ENCODE measurements at places on chromosomes 13 and 19.
A peak's percentile ranks its signal among the peaks of the same experiment; 100 is the strongest.

DNA sequence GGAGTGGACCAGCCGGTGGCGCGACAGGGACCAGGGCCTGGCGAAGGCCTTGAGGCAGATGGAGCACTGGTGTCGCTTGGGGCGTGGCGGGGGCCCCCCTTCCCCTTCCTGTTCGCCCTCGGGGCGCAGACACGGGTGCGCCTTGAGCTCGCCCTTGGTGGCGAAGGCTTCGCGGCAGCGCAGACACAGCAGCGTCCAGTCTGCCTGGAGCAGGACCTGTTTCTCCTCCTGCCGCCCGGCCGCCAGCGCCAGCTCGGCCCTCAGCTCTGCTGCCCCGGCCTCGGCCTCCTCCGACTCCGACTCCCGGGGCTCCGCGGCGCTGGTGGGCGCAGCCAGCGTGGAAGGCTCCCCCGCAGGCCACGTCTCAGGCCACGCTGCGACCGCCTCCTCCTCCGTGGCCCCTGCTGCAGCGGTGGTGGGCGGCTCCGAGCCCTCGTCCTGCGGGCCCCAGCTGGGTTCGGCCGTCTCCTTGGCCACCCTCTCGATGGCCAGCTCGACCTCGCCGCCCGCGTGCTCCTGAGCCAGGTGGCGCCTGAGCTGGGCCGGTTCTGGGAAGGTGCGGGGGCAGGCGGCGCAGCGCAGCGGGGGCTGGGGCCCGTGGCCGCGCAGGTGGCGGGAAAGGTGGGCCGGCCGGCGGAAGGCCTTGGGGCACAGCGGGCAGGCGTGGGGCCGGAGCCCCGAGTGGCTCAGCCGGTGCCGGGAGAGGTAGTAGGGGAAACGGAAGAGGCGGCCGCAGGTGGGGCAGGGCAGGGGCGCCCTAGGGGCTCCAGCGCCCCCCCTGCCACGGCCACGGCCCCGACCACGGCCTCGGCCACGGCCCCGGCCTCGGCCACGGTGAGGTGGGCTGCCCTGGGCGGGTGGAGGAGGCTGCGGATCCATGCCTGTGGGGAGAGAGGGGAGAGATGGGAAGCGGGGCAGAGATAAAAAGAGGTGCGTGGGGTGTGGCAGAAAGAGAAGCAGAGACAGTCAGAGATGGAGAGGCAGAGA lies 1.6 kb downstream of the ZNF579 start:
- no peak for DNase-seq

GRCh38 chr13:33611121-33611805 lies 206.7 kb upstream of the RFC3 start:
- no peak for DNase-seq

DNA sequence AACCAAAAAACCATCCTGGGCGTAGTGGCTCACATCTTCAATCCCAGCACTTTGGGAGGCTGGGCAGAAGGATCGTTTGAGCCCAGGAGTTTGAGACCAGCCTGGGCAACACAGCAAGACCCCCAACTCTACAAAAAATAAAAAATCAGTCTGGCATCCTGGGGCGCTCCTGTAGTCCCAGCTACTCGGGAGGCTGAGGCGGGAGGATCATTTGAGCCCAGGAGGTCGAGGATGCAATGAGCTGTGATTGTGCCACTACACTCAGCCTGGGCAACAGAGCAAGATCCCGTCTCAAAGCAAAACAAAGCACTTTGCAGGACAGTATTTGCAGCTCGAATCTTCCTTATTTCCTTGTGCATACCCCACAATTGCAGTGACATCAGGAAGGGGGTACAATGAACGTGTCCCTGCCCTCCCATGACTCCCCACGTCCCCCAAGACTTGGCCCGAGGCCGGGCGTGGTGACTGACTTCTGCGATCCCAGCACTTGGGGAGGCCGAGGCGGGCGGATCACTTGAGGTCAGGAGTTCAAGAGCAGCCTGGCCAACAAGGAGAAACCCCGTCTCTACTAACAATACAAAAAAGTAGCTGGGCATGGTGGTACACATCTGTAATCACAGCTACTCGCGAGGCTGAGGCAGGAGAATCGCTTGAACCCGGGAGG lies 870 bp downstream of the NDUFB7 start:
- DNase-seq: no peak

- no peak for DNase-seq
Observed at GRCh38 chr13:47632311-47632710, 368.8 kb downstream of the SUCLA2 start.

DNA sequence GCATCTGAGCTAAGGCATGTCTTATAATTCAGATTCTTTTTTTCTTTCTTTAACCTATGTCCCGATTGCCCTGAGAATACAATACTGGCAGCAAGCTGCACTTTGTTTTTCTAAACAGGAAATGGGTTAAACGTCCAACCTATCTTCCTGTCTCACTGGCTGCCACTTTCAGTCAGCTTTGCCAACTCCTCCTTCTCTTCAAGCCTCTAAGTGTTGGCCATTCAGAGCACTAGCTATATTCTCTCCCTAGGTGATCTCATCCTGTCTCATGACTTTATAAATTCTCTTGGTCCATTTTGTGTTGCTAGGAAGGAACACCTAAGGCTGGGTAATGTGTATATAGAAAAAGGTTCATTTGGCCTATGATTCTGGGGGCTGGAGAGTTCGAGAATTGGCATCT lies 109.5 kb upstream of the TSC22D1 start:
- no peak for DNase-seq

- DNase-seq: no peak
Observed at GRCh38 chr13:26679411-26680122, 81.0 kb downstream of the GPR12 start.

DNA sequence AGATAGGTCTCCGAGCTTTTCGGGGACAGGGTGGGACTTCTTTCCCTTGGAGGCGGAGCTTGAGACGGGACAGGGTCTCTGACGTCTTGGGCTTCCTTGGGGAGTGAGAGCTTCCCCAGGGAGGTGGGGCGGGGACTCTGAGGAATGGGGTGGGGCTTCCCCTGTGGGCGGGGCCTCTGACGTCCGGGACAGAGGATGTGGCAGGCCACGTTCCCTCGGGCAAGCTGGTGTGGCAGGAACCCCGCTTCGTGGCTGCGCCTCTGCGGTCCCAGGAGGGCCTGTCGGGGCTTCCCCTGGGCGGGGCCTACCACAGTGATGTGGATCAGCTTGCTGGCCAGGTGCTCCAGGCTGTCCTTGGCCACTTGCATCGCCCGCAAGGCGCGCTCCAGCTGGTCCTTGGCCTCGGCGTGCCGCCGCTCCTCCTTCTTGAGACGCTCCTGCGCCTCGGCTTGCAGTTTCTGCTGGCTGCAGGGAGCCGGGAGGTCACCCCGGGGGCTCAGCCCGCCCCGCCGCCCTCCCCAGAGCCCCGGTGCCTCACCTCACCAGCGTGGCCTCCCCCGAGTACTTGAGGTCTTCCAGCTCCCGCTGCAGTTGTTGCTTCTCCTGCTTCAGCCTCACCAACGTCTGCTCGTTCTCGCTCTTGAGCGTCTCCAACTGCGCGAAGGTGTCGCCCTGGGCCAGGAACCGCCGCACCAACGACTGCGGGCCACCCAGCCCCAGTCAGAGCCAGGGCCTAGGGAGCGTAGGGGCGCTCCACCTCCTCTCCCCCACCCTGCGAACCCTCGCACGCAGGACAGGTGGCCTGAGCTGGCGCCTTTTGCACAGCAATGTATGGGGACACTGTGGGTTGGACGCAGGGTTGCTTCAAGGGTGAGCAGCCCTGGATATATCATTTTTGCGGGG lies 3.3 kb upstream of the RGL3 start:
- peak; percentile 64 for DNase-seq

DNA sequence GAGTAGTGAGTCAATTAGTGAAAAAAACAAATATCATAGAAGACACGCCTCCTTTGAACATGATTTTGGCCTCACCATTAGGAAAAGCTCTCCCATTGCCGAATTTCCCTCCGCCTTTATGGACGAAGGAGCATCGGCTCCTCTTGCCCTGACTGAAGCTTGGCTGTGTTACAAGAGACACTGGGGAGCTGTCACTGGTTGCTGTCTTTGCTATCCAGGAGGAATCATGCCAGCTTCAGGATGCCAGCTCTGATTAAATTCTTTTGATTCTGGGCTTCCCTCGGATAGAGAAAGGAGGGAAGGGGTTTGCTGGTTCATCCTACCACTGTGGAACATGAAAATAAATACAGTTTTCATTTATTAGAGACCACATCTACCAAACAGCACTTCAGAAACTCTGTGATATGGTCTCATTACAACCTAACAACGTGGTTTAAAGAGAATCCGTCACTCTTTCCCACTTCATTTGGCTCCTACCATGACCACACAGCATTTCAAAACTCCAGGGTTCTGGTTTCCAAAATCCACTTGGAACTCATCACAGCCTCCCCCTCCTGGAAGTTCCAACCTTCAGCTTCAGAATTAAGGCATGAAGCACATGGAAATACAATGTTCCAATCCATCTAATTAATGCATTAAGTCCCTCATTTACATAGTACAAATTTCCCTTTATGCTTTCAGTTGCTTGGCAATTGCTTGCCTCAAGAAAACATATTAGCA lies 446.0 kb downstream of the EFNB2 start:
- no peak for DNase-seq

- DNase-seq: no peak
Observed at GRCh38 chr13:43573802-43574514, 212.8 kb downstream of the ENOX1 start.

DNA sequence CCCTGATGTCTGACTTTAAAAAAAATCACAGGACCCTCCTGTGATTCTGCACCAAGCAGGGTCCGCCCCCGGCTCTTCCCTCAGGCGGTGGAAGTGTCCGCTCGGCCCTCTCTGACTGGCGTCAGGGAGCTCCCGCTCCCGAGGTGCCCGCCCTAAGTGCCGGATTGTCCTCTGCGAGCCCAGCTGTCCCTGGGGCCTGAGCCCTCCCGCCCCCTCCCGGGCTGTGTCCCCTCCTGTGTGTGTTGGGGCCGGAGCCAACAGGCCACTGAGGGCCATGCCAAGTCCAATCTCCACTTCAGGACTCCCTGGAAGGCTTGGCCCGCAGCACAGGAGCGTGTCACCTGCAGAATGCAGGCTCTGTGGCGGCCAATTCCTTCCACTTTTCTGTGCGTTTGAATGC lies 25.4 kb downstream of the MAP2K2 start:
- DNase-seq: no peak

DNA sequence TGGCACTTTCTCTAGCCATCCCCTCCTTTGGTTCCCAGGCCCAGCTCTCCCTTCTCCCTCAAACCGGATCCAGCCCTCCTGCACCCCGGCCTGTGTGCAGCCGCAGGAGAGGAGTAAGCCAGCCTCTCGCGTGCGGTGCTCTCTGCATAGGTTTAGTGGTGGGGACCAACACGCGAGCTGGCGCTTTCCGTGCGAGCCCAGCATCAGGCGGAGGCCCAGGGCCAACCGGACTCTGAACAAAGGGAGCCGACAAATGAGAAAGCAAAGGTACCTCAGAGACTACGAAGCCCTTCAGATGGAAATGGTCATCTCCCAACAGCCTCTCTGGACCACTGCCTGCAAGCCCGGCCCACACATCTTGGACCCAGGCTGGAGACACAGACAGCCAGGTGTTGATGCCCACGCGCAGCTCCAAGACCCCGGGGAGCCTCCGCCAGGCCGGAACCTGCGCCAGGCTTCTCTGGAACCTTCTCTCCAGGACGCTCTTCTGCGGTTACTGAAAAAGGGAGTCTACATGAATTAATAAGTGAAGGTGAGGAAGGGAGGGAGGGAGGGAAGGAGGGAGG lies 16.5 kb upstream of the LATS2 start:
- DNase-seq: no peak

GRCh38 chr13:59112221-59112718 lies 1051.5 kb downstream of the DIAPH3 start:
- no peak for DNase-seq

DNA sequence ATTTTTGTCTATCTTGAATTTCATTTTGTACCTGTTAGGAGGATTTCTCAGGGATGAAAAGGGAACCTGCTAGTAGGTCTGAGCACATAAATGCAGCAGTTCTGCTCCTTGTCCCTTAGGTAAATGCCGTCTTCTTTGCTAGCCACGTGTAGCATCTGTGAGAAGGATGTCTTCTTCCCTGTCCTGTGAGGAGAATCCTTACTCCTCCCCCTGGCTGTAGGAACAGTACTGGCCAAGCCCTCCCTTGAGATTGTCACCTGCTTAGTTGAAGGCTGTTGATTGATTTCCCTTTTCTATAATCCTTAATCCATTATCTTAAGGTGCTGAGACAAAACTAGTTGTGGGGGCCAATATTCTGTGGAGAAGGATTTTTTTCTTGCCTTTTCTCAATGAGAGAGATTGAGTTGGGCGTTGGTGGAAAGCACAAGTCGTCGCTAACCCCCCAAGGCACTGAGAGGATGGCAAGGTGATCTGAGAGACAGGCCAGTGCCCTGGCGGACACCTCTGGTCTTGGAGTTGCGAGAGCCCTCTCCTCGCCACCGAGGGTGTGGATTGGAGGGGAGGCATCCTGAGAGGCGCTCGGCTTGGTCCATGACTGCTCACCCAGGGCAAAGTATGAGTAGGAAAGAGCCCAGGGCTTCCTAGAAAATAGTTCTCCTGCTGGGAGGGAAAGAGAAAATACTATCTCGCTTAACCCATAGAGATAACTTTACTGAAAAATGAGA lies 216.7 kb downstream of the ATP8A2 start:
- no peak for DNase-seq

GRCh38 chr13:112651311-112651710 lies 38.5 kb upstream of the ATP11A start:
- DNase-seq: no peak

GRCh38 chr13:108407495-108407894 lies 138.0 kb downstream of the TNFSF13B start:
- DNase-seq: no peak

GRCh38 chr13:25872481-25873241 lies 179.2 kb downstream of the SHISA2 start:
- no peak for DNase-seq

GRCh38 chr19:31894451-31894850 lies 451.0 kb upstream of the ZNF507 start:
- no peak for DNase-seq

DNA sequence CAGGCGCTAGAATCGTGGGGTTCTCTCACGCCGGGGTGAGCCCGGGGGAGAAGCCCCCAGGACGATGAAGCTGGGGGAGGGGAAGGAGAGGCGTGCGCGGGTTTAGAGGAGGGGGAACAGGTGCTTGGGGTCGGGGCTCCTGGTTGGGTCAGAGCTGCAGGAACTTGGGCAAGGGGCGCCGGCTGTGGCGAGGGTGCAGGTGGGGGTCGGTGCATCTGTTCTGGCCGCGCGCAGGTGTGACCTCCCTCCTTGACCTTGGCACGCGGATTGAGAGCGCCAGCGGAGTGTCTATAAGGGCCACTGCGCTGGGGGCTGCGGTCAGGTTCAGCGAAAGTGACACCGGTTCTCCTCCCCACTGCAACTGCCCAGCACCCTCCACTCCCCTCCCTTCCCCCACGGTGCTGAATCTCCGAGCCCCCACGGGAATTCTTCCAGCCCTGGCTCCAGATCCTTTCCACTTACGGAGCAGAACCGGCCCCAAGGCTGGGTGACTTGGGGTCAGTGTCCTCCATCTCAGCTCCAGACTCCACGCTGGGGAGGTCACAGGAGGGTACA lies 618 bp downstream of the TMEM38A start:
- no peak for DNase-seq

DNA sequence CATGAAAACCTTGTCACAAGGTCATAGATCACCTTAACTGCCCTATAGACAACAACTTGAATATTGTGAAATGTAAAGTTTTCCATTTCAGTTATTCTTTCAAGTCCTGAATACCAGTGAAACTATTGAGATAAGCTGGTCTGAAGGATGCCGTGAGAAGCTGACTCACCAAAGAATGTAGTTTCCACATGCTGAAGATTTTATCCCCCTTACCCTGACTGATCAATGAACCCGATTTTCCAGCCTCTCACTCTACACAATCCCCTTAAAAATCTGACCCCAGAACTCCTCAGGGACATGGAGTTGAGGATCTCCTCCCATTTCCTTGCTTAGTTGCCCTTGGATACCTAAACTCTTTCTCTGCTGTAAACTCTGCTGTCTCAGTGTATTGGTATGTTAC lies 67.5 kb downstream of the POSTN start:
- no peak for DNase-seq

- no peak for DNase-seq
Observed at GRCh38 chr19:33469171-33470039, 52.2 kb downstream of the PEPD start.
